ENCODE measurements at places on chromosomes 13 and 19. TPM values are rescaled to one million over a fixed set of nuclear protein-coding genes. Genes with fewer than 3 reads are reported as not detected.

DNA sequence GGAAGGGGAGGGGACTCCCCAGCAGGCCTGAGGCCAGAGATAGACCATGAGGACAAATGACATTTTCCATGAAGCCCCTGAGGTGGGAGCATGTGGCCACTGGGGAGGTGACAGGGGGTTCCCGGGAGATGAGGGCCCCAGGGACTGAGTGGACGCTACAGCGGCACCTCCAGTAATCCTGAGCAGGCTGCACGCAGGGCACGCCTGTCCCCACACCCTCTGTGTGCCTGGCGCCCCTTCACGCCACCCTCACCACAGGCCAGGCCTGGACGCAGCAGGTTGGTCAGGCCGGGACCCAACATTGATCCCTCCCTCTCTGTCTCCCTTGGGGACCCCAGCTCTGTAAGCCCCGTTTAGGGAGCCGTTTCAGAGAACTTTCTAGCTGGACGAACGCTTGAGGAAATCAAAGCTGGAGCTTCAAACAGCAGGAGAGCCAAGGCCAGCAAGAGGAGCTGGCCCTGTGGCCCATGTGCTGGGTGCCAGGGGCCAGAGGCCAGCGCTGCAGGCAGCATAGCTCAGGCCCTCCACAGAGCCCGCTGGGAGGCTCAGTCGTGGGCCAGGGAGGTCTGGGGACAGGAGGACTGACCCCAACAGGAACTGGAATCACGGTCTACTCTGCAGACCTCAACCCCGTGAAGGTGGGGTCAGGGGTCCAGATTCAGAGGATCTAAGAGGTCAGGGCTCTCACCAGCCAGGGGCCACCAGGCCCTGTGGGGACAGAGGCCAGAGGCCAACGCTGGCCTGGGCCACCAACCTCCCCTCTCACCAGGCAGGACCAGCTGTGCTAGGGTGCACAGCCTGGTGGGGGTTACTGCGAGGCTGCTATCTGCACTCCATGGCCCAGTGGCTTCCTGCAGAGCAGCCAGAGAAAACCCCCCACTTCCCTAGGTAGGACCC is 14.6 kb downstream of the LSM4 start:
- peaks cover 9% of the 10 kb centered on the region for H3K36me3 ChIP-seq
- H3K4me1 ChIP-seq: peaks cover 29% of the 10 kb centered on the region
- H3K27me3 ChIP-seq: no peaks in the 10 kb centered on the region
- no peak for DNase-seq
- no peak overlapping the region for H3K27ac ChIP-seq
- H3K4me3 ChIP-seq: no peak overlapping the region

Gene PPP1R13L
- polyA plus RNA-seq: 39.5 TPM

- H3K4me1 ChIP-seq: peaks cover 32% of the 10 kb centered on the region
- peak; percentile 50 for DNase-seq
- H3K27me3 ChIP-seq: no peaks in the 10 kb centered on the region
- H3K4me3 ChIP-seq: peak overlapping the region; percentile 92
- H3K36me3 ChIP-seq: no peaks in the 10 kb centered on the region
- peak overlapping the region; percentile 82 for H3K27ac ChIP-seq
Measured at GRCh38 chr19:19405971-19406877, 749 bp downstream of the GATAD2A start.

DNA sequence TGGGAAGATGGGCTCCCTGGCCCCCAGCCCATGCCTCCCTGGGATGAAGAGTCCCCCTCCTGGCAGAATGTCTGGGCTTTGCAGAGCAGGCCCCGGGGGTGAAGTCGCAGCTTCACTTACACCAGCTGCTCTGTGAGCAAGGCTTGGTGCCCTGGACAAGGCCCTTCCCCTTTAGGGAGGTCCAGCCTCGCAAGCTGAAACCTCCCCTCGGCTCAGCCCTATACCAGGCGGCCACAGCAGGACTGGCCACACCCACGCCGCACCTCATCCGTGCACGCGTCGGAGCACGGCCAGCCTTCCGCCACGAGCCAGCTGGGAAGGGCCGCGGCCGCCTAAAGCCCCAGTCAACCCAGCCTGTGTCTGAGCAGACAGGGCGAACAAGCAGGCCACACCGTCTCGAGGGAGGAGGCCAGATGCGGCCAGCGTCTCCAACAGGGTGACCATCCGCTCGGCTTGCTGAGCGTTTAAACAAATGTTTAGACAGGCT is 83.2 kb upstream of the MCF2L start:
- peak; percentile 94 for DNase-seq
- peaks cover 7% of the 10 kb centered on the region for H3K4me1 ChIP-seq
- H3K36me3 ChIP-seq: peaks cover 11% of the 10 kb centered on the region
- peak overlapping the region; percentile 6 for H3K4me3 ChIP-seq
- H3K27me3 ChIP-seq: no peaks in the 10 kb centered on the region
- peak overlapping the region; percentile 87 for H3K27ac ChIP-seq

GRCh38 chr19:40367577-40368434 is 19.3 kb downstream of the PLD3 start:
- no peak overlapping the region for H3K4me3 ChIP-seq
- DNase-seq: peak; percentile 20
- peak overlapping the region; percentile 89 for H3K27ac ChIP-seq
- peaks cover 18% of the 10 kb centered on the region for H3K4me1 ChIP-seq
- peaks cover 45% of the 10 kb centered on the region for H3K36me3 ChIP-seq

DNA sequence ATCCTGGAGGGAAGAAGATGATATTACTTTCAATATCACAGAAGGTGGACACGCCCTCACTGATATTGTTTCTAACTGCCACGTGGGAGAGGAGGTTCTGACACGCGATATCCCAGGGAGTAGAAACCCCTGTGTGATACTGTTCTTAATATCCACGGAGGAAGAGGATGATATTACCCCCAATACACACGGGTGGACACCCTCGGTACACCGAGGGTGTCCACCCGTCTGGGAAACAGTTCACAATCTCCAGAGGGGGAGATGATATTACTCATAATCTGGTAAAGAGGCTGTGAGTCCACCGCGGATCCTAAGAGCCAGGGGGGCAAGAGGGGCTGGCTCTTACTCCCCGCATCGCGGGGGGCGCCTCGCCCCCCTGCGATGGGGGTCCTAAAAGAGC is 29.7 kb upstream of the RGCC start:
- no peaks in the 10 kb centered on the region for H3K36me3 ChIP-seq
- H3K27ac ChIP-seq: no peak overlapping the region
- H3K27me3 ChIP-seq: peaks cover 26% of the 10 kb centered on the region
- no peak overlapping the region for H3K4me3 ChIP-seq

GRCh38 chr13:92042522-92042921 is 644.1 kb downstream of the GPC5 start:
- H3K4me3 ChIP-seq: no peak overlapping the region
- H3K27me3 ChIP-seq: no peaks in the 10 kb centered on the region
- DNase-seq: no peak
- H3K4me1 ChIP-seq: no peaks in the 10 kb centered on the region

DNA sequence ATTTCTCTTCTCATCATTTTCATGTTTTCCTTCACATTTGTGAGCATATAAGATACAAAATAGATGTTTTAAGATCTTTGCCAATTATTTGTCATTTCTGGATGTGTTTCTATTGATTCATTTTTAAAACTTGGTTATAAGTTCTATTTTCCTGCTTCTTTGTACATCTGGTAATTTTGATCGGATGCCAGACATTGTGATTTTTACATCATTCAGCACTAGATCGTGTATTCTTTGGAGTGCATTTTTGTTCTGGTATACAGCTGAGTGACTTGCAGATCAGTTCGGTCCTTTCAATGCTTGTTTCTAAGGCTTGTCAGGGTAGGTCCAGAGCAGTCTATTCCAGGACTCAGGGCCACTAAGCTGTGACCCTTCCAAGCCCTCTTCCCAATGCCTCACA is 198.2 kb downstream of the KLF12 start:
- no peak for DNase-seq
- no peak overlapping the region for H3K27ac ChIP-seq
- H3K36me3 ChIP-seq: no peaks in the 10 kb centered on the region
- H3K4me3 ChIP-seq: no peak overlapping the region
- no peaks in the 10 kb centered on the region for H3K27me3 ChIP-seq

- H3K4me3 ChIP-seq: no peak overlapping the region
- no peak overlapping the region for H3K27ac ChIP-seq
- H3K27me3 ChIP-seq: no peaks in the 10 kb centered on the region
Measured at GRCh38 chr13:53141336-53141735, 112.7 kb downstream of the OLFM4 start.

Gene LIN37
- 11.4 TPM for polyA plus RNA-seq

Gene NR2F6
- polyA plus RNA-seq: 141 TPM

DNA sequence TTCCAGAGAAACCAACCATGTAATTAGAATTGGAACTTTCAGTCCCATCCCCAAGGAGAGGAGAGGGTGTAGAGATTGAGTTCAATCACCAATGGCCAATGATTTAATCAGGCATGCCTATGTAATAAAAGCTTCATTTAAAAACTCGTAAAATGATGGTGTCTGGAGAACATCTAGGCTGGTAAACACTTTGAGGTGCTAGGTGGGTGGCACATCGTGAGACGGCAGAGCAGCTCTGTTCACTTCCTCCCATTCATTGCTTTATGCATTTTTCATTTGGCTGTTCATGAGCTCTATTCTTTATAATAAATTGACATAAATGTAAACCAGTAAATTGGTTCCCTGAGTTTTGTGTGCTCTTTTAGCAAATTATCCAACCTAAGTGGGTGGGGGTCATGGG is 90.1 kb downstream of the ELF1 start:
- H3K27ac ChIP-seq: no peak overlapping the region
- DNase-seq: no peak
- H3K4me3 ChIP-seq: no peak overlapping the region
- peaks cover 2% of the 10 kb centered on the region for H3K36me3 ChIP-seq
